K562 (cell line): ENCODE measurements at places on chromosomes 11 and 22. TPM values are rescaled to one million over a fixed set of nuclear protein-coding genes. Genes with fewer than 3 reads are reported as not detected.

F2 gene
- total RNA-seq: 0.16 and 0.22 TPM in 2 replicates

FADS3 gene
- 105 and 106 TPM in 2 replicates for total RNA-seq

SHANK3 gene
- 0.07 and 0.13 TPM in 2 replicates for total RNA-seq

KCNQ1OT1 gene
- total RNA-seq: 1.4 and 1.7 TPM in 2 replicates

NTM gene
- total RNA-seq: not detected in 2 replicates

DDX25 gene
- total RNA-seq: not detected in 2 replicates

SCN4B gene
- not detected in 2 replicates for total RNA-seq

MRGPRX4 gene
- not detected in 2 replicates for total RNA-seq

EFEMP2 gene
- 1.6 and 2.6 TPM in 2 replicates for total RNA-seq

TYMP gene
- total RNA-seq: 2.6 and 4.0 TPM in 2 replicates

ZNF215 gene
- total RNA-seq: 12.5 and 12.8 TPM in 2 replicates

APOBEC3B gene
- total RNA-seq: 43.2 and 43.6 TPM in 2 replicates
